ENCODE measurements at places on chromosomes 7 and 10.

GRCh38 chr10:22389856-22390589 lies 44.7 kb downstream of the SPAG6 start:
- no peak for DNase-seq

- DNase-seq: peak; percentile 46
Measured at GRCh38 chr10:118729641-118730258, 25.0 kb downstream of the CACUL1 start.

DNA sequence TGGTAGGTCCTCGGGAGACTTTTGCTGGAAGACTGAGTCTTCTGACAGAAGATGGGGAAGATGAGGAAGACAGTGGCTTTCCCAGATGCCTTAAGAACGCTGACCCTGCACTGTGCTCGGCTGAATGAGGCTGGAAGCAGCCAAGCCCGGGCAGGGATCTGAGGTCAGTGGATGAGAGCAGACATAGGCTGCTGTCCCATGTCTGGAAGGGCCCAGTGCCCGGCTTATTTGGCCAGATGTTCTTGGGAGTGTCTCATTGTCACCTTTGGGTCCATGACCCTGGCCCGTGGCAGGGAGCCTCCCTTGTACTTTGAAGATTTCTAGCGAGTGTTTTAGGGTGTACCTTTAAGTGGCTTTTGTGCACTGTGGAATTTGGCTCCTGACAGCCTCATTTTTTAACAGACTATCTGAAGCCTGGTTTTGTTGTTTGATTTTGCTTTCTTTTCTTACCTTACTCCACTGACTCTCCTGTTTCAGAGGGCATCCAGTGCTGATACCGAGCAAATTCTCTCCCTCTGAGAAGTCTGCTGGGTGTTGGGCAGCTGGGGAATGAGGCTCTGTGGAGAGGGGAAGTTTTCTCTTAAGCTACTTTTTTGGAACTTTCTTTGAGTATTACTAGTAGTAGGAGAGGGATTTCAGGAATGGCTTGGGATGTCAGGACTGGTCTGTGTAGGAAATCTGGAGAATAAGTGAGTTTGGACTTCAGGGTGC lies 61.4 kb downstream of the CREB5 start:
- no peak for DNase-seq

- no peak for DNase-seq
Measured at GRCh38 chr7:155204744-155205367, 92.8 kb upstream of the INSIG1 start.

DNA sequence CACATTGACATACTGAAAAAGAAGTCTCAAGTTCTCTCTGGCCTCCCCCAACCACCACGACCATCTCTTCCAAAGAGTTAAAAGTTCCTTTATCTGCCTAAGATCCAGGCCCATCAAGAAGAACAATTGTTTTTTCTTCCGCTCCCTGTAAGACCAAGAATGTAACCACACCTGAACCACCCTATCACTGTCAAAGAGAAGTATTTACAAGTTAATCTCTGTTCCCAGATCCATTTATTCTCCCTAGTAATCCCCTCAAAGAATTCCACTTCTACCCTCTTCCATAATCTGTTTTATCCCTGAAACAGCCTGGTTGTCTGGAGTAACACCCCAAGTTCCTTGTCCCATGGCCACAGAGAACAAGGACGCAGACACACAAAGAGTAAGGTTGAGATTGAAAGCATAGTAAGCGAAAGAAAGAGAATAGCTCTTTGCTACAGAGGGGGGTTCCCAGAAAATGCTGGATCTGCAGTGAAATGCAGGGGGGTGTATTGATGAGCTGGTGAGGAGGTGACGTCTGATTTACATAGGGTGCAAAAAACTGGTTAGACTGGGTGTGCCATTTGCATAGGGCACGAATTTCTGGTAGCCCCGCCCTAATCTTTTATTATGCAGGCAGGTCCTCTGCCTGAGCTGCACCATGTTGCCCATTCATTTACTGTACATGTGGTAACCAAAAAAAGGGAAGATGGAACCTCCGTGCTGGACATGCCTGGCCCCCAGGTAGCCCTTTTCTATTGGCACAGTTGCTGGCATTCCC lies 122.0 kb downstream of the SKIDA1 start:
- DNase-seq: no peak
